ENCODE measurements at places on chromosomes 1 and 21.

GRCh38 chr1:225824533-225824941, 14.6 kb downstream of the EPHX1 start:
- DNase-seq: no peak

- DNase-seq: no peak
Observed at GRCh38 chr1:91026777-91027176, 4.9 kb upstream of the ZNF644 start.

- peak; percentile 60 for DNase-seq
Observed at GRCh38 chr21:38126666-38127303, 130.0 kb upstream of the KCNJ15 start.

DNA sequence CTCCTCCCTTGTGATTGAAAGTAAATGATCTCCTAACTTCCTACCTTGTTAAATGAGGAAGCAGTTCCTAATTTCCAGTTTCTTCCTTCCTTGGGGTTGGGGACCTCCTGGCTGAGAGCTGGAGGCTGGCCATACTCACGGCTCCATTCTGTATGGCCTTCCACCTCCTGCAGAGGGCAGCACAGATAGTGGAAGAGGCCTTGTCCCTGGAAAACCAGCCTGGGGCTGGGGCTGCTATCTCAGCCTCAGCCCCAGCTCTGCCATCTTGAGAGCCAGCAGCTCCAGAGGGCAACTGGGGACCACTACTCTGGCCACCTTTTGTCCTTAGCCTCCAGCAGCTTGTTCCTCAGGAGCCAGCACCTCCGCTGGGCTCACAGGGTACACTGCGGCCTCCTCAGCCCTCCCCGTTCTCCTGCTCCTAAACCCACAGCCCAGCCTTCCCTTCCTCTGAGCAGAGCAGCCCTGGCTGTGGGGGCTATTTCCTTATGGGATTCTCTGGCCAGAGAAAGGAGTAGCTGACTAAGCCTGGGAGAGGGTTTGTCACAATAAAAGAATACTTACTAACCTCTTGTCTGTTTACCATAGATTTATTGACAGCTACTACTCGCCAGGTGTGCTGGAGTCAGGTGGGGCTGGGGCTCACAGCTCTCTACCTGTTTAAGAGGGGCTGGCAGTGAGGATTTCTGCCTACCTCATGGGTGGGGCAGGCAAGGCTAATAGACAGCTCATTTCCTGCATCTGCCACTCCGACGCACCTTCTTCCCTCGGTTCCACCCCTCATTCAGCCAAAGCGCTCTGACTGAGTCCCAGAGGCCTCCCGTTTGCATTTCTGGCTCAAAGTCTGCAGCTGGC, 6.3 kb downstream of the TMEM234 start:
- DNase-seq: peak; percentile 43

GRCh38 chr1:209989525-209989924, 51.5 kb downstream of the SYT14 start:
- DNase-seq: no peak

DNA sequence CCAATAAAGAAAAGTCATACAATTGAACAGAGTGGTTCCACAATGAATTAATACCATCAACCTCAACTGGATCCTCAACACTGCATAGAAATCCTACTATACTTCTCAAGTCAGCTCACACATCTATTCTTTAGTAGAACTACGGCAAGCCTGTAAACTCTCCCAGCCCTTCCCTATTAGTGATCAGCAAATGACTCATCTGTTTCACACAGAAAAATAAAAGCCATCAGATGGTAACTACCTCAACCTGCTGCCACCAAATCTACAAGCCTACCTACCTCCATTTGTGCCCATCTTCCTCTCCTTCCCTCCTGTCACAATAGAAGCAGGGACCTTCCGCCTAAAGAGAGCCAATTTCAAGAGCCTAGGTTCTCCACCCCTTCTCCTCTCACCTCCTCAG, 63.6 kb downstream of the DMAP1 start:
- no peak for DNase-seq

- peak; percentile 12 for DNase-seq
Observed at GRCh38 chr1:3453891-3454810, at the start of gene ARHGEF16. TSS of gene ARHGEF16 (plus strand) at chr1:3454665. CDS start at chr1:3463085, 8,420 bp downstream.

DNA sequence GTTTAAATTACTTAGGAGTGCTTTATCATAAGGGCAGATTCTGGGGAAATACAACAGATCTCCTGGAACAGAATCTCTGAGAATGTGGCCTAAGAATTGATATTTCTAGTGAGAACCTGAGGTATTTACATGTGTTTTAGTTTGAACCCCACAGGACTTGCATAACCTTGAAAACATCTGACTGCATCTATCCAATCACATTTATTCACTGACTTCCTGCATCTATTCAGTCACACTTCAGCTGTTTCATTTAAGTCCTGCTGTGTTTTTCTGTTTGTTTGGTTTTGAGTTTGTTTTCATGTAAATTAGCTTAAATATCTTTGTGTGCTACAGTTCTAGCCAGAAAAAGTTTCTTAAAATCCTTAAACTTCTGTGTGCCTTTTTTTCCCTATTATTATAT, 1260.7 kb downstream of the PLA2G4A start:
- DNase-seq: no peak

DNA sequence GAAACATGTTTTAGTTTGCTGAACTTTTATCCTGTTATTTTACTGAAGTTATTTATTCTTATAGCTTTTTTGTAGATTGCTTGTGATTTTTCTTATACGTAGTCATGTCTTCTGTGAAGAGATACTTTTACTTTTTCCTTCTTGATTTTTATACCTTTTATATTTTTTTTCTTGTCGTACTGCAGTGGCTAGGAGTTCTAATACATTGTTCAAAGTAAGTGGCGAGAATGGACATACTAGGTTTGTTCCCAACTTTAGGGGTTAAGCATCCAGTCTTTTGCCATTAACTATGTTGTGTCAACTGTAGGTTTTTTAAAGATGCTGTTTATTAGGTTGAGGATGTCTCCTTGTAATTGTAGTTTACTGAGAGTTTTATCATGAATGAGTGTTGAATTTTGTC, 36.3 kb downstream of the MAN1A2 start:
- DNase-seq: no peak

DNA sequence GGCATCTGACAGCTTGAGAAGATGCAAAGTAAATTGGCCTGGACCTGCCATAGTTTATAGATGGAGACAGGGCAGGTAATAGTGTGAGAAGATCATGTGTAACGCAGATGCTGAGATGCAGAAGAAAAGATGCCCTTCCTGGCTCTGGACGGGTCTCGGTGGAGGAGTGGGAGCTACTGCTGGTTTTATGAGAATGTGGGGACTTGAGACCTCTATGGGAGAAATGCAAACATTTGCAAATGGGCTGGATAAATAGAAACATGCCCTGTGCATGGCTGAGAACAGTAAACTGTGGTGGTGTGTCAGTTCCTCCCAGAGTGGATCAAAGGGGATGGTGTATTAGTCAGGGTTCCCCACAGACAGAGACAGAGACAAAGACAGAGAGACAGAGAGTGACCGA, 21.9 kb downstream of the UBASH3A start:
- DNase-seq: no peak

GRCh38 chr1:101128211-101128727, 102.7 kb upstream of the DPH5 start:
- DNase-seq: no peak

DNA sequence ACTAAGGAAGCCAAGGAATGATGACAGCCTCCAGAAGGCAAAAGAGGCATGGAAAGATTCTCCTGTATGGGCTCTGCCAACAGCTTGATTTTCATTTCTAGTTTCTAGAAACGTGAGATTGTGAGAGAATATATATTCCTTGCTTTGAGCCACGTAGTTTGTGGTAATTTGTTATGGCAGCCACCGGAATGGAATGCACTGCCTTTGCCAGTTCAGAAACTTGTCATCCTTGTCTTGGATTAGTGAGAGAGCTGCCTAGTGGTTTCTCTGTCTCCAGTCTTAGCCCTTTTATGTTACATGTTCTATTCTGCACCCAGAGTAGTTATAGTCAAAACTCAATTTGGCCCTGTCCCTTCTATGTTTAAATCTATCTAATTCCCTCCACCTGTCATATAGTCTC, 216.0 kb upstream of the PTGFR start:
- no peak for DNase-seq

- no peak for DNase-seq
Observed at GRCh38 chr21:26884436-26884835, 39.2 kb upstream of the ADAMTS1 start.

GRCh38 chr1:65278376-65279069, 30.8 kb upstream of the DNAJC6 start:
- no peak for DNase-seq

GRCh38 chr1:24503870-24504523, 1.4 kb downstream of the RCAN3 start:
- DNase-seq: no peak

- DNase-seq: peak; percentile 41
Observed at GRCh38 chr1:107057197-107058133, 991 bp downstream of the PRMT6 start.

GRCh38 chr1:206573319-206573718, 38.9 kb downstream of the EIF2D start:
- DNase-seq: no peak

GRCh38 chr21:33551664-33552063, 8.8 kb downstream of the SON start:
- no peak for DNase-seq

DNA sequence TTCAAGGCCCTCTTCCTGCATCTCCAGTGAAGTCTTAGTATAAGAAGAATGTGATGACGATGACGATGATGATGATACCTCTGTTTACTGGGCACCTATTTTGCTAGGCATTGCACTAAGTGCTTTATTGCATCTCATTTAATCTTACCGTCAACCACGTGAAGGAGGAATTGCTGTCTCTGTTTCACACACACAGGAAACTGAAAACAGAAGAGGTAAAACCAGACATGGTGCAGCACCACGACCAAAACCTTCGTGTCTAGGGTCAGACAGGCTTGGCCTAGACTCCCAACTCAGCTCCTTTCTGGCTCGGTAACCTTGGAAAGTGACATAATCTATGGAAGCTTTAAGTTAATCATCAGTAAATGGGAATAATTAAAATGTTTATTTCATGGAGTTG, 20.7 kb upstream of the KCNA2 start:
- no peak for DNase-seq

- DNase-seq: no peak
Observed at GRCh38 chr1:218426343-218426657, 81.2 kb downstream of the TGFB2 start.

GRCh38 chr1:201424146-201424545, 2.6 kb upstream of the TNNI1 start:
- no peak for DNase-seq

DNA sequence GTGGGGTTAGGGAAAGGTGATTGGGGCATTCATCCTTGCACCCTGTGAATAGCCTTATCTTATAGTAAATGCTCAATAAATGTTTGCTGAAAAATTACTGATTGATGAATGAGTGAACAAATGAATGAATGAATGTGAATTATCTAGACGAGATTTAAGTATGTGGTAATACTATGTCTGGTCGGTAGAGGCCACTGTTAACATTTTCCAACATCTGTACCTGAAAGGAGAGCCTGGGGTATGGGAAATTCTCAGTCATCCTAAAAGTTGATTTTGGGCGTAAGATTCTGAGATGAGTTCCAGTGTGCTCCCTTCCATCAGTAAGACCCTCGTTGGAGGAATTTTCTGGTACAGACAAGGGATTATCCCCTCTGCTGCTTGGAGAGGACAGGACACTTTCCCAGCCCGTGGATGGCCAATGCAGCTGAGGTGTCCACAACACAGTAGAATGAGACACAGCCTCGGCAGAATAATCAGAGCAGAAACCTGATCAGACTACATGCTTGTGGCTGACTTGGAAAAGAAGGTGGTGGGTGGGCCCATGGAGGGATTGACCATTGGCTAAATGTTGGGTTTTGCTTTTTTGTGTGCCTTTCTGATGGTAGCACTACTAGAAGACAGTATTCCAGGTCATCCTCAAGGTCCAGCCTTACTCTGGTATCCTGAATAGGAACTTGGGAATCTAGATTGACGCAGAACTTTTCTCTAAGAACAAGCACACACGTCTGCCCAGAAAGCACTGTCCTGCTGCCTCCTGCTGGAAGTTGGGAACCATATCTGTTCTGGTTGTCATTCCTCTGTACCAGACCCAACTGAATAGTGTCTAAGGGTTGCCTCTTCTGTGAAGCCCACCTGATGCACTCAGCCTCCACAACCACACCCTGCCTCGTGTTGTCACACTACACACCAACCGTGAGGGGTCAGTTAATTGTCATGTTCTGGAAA, 262.0 kb downstream of the TNR start:
- DNase-seq: no peak

DNA sequence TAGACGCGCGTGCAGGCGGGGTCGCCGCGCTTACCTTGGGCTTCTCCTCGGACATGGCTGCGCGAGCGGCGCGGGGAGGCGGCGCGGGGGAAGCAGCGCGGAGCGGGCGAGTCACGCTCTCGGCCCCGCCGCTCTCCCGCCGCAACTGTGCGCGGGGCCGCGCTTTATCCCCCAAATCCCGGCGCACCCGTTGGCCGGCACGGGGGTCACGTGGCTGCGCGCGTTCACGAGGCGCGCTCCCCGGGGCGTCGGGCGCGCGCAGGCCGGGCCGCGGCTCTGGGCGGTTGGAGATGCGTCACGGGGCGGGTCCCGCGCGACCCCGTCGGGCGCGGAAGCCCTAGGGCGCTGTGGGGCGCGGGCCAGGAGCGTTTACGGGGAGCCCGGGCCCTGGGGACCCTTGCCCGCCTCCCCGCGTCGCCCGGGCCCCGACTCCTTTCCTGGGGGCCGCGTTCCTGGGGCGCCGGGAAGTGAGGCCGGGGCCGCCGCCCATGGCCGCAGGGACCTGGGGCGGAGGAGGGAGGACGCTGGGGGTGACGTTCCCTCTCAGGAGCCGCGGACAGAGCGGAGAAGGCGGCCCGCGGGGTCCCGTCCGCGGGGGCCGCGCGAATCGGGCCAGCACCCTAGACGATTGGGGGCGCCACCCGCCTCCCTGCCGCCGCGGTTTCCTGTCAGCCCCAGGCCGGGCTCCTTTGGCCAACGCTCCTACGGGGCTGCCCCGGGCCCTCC, at the start of gene SUMO3:
SUMO3 (minus strand) TSS at position 149 of the 726 bp plus-strand sequence; CDS start at position 55, 94 bp downstream.
- peak; percentile 88 for DNase-seq

- DNase-seq: no peak
Observed at GRCh38 chr1:158933621-158934020, 2.3 kb downstream of the PYHIN1 start.

DNA sequence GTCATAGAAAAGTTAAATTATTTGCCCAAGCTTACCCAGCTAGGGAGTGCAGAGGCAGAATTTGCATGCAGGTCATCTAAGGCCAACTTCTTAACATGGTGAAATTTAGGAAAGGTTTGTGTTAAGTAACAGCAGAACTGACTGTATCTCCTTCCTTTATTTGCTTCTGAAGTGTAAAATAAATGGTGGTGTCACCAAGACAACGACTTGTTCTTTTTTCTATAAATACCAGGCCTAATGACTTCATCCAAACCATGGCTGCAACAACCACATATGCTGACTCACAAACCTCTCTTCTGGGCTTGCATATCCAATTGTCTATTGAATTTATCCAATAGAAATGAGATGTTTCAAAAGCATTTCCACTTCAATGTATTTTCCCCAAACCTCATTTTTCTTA, 19.1 kb downstream of the COL24A1 start:
- no peak for DNase-seq

Measured in stimulated activated CD4-positive, alpha-beta T cell treated with anti-CD3 and anti-CD28 coated beads, Interleukin-2, amount 100 ng/mL, for 48 hours (primary cell).